ENCODE measurements at places on chromosomes 16 and 17. TPM values are rescaled to one million over a fixed set of nuclear protein-coding genes. Genes with fewer than 3 reads are reported as not detected.

DNA sequence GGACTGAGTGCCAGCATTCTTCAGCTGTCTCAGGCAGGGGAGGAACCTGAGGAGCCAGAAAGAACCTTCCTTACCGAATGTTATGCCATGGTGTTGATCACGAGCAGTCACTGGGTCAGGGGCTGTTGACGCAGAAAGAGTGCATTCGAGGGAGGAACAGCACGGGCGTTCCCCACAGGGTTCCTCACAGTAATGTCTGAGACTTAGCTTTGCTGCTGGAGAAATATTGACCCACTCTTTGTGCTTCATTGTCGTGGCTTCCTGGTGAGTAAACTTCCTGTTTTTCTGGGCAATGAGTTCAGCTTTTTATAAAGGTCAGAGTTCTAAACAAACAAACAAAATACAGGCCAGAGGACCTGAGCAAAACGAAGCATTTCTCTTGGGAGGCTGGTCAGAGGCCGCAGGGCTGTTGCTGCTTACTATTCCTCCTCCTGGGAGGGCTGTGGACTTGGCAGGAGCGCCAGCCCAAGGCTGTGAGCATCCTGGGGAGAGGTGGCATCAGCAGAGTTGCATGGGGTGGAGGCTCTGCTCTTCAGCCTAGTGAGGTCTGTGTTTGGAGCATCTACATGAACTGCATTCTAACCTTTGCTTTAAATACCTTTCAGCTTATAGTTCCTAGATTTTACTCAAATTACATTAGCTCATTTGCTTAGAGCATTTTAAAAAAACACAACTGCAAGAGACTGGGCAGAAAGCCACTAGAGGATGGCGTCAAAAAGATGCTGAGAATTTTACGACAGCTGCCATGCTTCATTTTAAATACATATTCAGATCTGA is 143.1 kb upstream of the CACNG5 start:
- H3K36me3 ChIP-seq, result no peaks in the 10 kb centered on the region
- no peaks in the 10 kb centered on the region for H3K27me3 ChIP-seq
- no peak for DNase-seq
- peaks cover 4% of the 10 kb centered on the region for H3K4me1 ChIP-seq
- H3K4me3 ChIP-seq, result no peak overlapping the region
- H3K27ac ChIP-seq, result no peak overlapping the region

- no peaks in the 10 kb centered on the region for H3K27me3 ChIP-seq
- H3K36me3 ChIP-seq, result peaks cover 5% of the 10 kb centered on the region
- no peak overlapping the region for H3K27ac ChIP-seq
- peaks cover under 1% of the 10 kb centered on the region for H3K4me1 ChIP-seq
- no peak for DNase-seq
These were observed 87.8 kb downstream of the ZFHX3 start for GRCh38 chr16:72960101-72960500.

- DNase-seq, result no peak
- H3K36me3 ChIP-seq, result no peaks in the 10 kb centered on the region
- no peaks in the 10 kb centered on the region for H3K4me1 ChIP-seq
- H3K27ac ChIP-seq, result no peak overlapping the region
- no peak overlapping the region for H3K4me3 ChIP-seq
- no peaks in the 10 kb centered on the region for H3K27me3 ChIP-seq
These were observed 30.1 kb upstream of the DDX52 start for GRCh38 chr17:37673386-37673785.

GRCh38 chr17:38921756-38922411 is 3.5 kb upstream of the LASP1NB start:
- H3K4me1 ChIP-seq, result peaks cover 2% of the 10 kb centered on the region
- no peaks in the 10 kb centered on the region for H3K27me3 ChIP-seq

DNA sequence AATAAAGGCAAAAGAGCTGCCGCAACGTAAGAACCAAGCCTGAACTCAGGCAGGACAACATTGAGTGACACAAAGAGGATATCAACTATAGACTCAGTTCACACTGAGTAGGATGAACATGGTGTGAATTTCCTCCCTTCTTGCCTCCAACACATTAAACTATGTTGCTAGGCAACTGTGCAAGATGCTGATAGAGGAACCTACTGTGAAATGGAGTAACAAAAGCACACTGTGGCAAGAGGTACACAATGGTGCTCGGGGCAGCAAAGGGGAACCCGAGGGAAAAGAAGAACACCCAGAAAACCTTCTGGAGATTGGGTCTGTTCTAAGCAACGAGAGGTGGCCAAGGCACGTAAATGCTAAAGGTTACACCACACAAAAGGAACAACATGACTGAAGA is 34.1 kb downstream of the GRB2 start:
- no peak overlapping the region for H3K4me3 ChIP-seq
- H3K36me3 ChIP-seq, result peaks cover 5% of the 10 kb centered on the region
- no peaks in the 10 kb centered on the region for H3K27me3 ChIP-seq
- peaks cover 24% of the 10 kb centered on the region for H3K4me1 ChIP-seq

Gene WBP2
- total RNA-seq, result 56.4 TPM

All from GM12878 (cell line).